ENCODE measurements at places on chromosomes 1 and 21. TPM values are rescaled to one million over a fixed set of nuclear protein-coding genes. Genes with fewer than 3 reads are reported as not detected.

DNA sequence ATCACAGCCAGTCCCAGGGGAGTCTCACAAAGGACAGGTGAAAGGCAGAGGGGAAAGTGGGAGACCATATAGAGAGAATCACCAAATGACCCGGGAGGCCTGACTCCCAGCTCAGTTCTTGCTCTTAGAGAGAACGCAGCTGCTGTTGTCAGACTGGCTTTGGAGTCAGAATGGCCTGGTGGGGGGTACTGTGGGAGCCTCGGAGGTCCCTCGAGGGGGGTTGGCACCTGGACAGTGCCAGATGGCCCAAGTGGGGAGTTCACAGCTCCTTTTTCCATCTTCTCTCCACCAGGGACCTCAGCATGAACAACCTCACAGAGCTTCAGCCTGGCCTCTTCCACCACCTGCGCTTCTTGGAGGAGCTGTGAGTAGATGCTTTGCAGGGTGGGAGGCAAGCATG is 31.5 kb downstream of the LGR6 start:
- peaks cover 42% of the 10 kb centered on the region for H3K4me1 ChIP-seq
- H3K36me3 ChIP-seq, result no peaks in the 10 kb centered on the region

- H3K36me3 ChIP-seq, result no peaks in the 10 kb centered on the region
- H3K4me3 ChIP-seq, result no peak overlapping the region
- peak; percentile 53 for DNase-seq
- peak overlapping the region; percentile 19 for H3K27ac ChIP-seq
Measured at GRCh38 chr1:172746091-172746949, 87.4 kb downstream of the FASLG start.

GRCh38 chr1:8477983-8478362 is 160.1 kb downstream of the SLC45A1 start:
- no peak for DNase-seq
- no peak overlapping the region for H3K4me3 ChIP-seq
- no peak overlapping the region for H3K27ac ChIP-seq
- H3K4me1 ChIP-seq, result peaks cover 3% of the 10 kb centered on the region
- no peaks in the 10 kb centered on the region for H3K36me3 ChIP-seq
- no peaks in the 10 kb centered on the region for H3K27me3 ChIP-seq

Gene ZNF695
- polyA plus RNA-seq, result 0.89 TPM

Gene SLC45A1
- polyA plus RNA-seq, result 0.09 TPM

Gene GBP1
- 22.7 TPM for polyA plus RNA-seq

All from keratinocyte (primary cell).